ENCODE measurements at places on chromosomes 11 and 22.

DNA sequence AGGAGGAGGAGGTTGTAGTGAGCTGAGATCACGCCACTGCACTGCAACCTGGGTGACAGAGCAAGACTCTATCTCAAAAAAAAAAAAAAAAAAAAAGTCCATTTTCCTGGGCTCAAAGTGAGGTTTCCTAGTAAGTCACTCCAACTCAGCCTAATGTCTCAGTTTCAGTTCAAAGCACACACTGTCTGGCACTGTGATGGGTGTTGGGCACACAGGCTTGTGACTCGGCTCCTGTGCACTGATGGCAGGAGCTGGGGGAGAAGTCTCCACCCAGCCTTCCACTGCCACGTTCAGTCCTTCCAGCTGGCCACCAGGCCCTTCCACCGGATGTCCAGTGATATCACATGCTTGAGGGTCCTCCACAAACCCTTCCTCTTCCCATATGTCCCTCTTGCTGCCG, 186.0 kb downstream of the CEP164 start:
- ATAC-seq: no peak

GRCh38 chr22:47407461-47408025, 645.1 kb downstream of the TBC1D22A start:
- no peak for ATAC-seq

GRCh38 chr11:123055191-123055901, 6.6 kb downstream of the HSPA8 start:
- no peak for ATAC-seq

DNA sequence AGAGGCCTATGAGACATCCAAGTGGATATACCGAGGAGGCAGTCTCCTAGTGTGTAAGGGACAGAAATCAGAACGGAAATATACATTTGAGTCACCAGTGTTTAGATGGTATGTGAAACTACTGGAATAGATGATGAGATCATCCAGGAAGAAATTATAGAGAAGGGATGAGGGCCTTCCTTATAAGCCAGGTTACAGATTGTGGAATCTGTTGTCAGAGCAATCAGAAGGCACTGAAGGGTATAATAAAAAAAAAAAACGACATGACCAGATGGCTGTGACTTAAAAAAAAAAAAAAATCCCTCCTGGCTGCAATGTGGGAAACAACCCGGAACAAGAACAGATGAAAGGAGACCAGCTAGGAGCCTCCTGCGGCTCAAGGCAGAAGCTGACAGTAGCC, 2.7 kb downstream of the MAJIN start:
- ATAC-seq: no peak

DNA sequence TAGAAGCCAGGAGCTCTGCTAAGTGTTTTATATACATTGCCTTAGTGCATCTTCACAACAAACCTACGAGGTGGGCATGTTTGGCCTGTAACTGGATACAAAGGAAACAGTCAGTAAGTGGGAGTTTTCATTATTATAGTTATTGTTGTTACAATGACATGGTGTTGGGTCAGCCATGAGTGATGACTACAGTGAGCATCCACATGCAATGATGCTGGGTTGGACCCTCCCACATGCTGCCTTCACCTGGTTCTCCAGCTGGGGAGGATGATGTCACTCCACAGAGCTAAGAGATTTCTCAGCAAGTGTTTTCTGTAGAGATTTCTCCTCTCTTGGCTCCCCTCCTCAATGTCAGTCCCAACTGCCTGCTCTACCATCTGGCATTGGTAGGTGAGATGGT, 59.3 kb downstream of the EHF start:
- ATAC-seq: no peak

- no peak for ATAC-seq
Measured at GRCh38 chr11:116939499-116939898, 102.1 kb upstream of the APOA1 start.

GRCh38 chr11:107711861-107712755, at the start of gene SLN:
Gene SLN, minus strand, starts transcription at chr11:107712056.
- ATAC-seq: no peak

DNA sequence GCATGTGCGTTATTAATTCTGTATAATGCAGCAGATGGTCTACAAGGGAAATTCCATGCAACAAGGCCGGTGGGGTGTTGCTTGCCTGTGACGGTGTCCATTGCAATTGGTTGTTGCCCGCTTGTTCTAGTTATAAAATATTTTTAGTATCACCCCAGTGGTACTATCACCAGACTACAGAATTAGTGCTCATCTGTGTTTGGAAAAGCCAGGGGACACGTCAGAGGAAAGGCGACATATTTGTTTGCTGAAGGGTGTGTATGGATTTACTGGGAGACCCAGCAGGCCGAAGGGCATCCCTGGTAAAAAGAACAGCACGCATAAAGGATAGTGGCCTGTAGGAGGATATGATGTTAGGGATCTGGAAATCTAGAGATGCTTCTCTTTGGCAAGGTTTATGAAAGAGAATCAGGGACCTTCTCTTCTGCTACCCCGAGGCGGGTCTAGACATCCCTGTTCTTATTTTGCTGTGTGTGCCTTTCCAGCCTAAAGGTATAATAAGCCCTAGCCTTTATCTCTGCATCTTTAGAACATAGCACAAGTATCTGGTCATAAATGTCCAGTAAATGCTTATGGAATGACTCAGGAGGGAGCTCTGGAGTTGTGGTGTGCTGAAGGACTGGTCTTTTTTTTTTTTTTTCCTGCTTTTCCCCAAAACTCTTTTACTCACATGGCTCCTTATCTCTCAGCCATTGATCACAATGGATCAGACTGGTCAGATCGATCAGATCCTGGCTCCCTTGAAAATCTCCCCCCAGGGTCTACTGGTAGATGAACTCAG, 90.9 kb downstream of the LDLRAD3 start:
- ATAC-seq: no peak

DNA sequence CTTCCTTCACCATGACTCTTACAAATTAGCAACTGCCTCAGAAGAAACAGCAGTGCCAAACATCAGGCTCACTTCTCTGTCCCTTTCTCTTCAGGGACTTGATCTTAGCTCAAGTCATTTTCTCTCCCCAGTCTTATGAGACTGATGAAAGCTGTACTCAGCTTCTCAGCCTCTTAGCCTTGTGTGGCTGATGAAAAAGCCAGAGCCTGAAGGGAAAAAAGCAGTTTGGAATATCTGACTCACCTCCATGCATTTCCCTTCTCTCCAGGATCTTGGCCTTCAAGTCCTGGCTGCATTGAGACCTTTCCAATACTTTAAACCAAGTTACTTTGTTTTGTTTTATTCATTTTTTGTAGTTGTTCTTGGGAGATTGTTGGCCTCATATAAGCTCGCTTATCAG, 195.9 kb downstream of the SPON1 start:
- no peak for ATAC-seq

All from stimulated activated memory B cell treated with anti-CD40 and anti-IgM and Interleukin-4, amounts not matched to agents 10 μg/mL and 1 μg/mL and 100 μg/mL, for 72 hours (primary cell).